ENCODE measurements at places on chromosomes 3 and 15. TPM values are rescaled to one million over a fixed set of nuclear protein-coding genes. Genes with fewer than 3 reads are reported as not detected.

Gene ZMYND10
- 10.8 TPM for total RNA-seq

GRCh38 chr3:136992115-136992514 is 34.3 kb downstream of the IL20RB start:
- DNase-seq: no peak

Gene SCAANT1
- not detected for total RNA-seq

GRCh38 chr3:19347671-19348070 is 199.4 kb downstream of the KCNH8 start:
- DNase-seq: no peak

Gene SH2D7
- not detected for total RNA-seq

Gene ACKR2
- 0.74 TPM for total RNA-seq

- DNase-seq: no peak
Observed at GRCh38 chr3:61724183-61724582, 162.8 kb downstream of the PTPRG start.

DNA sequence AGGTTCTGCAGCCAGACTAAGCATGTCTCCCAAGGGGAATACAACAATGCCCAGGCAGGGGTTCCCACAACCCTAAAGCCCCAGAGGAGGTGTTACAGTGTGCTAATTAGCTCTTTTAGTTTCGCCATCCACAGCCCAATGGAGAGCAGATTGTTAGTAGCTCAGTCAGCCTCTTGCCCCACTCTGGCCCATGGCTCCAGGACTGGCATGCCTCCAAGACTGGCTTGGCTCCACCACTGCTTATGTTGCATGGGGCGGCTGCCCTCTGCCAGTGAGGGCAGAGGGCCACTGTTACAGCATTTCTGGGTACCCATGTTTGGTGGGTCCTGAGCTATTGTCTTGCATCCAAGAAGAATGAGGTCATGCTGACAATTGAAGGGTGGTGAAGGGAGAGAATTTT is 231.1 kb upstream of the MDFIC2 start:
- no peak for DNase-seq

DNA sequence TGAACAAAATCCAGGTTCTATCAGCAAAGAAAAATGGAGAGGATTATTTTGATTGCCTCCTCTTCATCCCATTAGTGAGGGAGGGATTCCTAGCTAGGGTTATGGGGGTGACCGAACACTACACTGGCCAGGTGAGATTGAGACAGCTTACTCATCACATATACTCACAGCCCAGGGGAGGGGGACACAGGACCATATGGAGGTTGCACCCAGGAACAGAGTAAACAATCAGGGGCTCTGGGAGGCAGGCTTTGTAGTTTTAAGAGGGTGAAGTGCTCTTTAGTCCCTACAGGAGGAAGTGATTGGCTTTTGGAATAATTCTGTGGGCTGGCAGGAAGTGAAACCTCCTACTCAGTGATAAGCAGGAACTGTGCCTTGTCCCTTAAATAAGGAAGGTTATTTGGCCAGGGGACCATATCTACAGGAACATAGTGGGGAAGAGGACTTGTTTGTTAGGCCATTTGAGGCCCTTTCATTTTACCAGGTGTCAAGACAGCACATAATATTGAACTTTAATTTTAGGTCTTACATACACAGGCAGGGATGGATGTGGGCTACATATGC is 17.5 kb upstream of the KCTD6 start:
- no peak for DNase-seq

DNA sequence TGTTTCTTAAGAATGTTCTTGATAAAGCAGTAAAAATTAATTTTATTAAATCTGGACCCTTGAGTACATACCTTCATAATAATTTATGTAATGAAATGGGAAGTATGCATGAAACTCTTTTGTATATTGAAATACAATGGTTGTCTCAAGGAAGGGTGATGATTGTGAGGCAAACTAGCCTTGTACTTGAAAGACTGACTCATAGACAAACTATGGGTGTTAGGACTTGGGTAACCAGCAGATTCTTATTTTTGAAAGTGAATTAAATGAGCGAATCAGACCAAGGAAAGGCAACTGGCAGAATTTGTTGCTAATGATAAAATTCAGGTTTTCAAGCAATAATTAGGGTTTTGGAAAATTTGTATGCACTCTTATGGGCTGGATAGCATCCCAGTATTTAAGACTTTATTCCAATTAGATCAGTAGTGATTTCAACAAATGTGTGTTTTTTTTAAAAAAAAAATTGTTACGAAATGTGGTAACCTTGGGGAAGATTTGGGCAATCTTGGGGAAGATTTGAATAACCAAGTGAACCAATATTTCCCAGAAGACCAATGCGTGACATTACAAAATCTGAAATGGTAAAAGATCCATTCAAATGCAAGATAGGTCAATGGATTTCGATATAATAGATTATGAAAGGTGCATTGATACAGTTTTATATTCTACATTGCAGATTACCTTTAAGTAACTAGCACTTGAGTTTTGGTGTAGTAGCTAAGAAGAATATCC is 42.0 kb downstream of the ATP2C1 start:
- DNase-seq: no peak

GRCh38 chr3:24222165-24222805 is 272.4 kb downstream of the THRB start:
- DNase-seq: no peak

GRCh38 chr15:85716261-85716660 is 78.5 kb downstream of the KLHL25 start:
- DNase-seq: no peak

GRCh38 chr3:177378168-177378567 is 180.9 kb upstream of the TBL1XR1 start:
- DNase-seq: no peak

- DNase-seq: no peak
Observed at GRCh38 chr15:39118510-39118909, 462.4 kb upstream of the THBS1 start.

DNA sequence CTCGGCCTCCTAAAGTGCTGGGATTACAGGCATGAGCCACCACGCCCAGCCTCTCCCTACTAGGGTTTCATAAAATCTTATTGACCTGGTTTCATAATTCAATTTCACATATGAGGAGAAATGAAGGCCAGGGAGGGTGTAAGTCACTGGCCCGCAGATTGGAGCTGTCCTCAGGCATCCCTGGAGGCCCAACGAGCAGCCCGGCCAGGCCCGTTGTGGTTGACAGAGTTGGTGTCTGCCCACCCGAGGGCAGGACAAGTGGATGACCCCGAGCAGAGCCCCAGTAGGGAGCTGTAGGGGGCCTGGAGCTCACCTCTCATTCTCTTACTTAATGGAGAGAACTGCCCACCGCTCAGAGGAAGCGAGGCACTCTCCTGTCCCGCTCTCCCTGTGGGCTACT is 78.9 kb downstream of the CPN2 start:
- DNase-seq: no peak

GRCh38 chr3:155102329-155102728 is 22.2 kb downstream of the MME start:
- DNase-seq: no peak

Gene GRK7
- total RNA-seq: not detected

Gene SEMA3G
- 0.17 TPM for total RNA-seq

DNA sequence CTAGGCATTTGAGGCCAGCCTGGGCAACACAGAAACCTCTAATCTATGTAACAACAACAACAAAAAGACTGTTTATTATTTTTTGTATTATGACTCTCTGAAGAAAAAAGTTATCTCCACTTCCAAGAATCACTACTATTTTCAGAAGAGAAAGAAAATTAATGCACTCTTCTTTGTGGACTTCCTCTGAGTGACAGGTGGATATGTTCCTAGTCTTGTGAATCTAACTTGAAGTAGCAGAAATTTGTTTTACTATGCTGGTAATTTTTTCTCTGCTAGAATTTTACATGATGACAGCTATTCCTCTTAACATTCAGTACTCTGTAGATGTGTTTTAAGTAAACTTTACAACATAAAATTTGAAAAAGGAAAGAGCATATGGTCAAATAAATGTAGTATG is 16.7 kb downstream of the DYNC1LI1 start:
- no peak for DNase-seq

- no peak for DNase-seq
Observed at GRCh38 chr3:115823083-115823482, 199.8 kb downstream of the GAP43 start.

DNA sequence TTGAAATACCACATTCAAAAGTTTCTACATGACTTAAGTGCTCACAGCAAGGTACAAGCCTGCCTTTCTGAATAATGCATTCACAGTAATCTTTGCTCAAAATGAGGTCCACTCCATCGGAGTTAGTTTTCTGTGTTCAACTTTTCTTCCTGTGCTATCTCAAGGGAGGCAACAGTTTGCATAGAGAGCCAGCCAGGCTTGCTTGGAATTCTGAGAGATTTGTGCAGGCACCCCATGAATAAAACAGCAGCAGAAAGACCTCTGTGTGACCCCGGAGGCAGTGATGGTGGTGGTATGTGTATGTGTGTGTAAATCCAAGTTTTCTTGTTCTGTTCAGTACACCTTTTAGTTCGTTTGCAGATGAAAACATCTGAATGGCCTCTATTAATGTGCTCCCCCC is 124.0 kb downstream of the ADAMTS9 start:
- DNase-seq: no peak

DNA sequence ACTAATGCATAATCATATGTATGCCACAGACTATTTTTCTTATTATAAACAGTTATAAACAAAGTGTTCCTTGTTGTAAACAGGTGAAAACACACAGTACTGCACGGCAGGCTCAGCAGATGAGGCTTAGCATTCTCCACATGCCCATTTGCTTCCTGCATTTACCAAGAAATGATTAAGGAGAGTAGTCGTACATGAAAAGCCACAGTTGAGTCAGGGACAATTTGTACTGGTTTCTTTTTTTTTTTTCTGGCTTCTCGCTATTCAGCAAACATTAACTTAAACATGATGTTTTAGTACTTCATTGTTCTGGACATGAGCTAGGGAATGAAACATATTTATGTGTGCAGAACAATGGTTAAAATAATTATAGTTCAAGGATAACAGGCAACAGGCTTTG is 63.4 kb downstream of the GHSR start:
- no peak for DNase-seq

Gene CPA3
- not detected for total RNA-seq

GRCh38 chr3:196695849-196696226 is 16.2 kb downstream of the CEP19 start:
- DNase-seq: no peak

GRCh38 chr3:17820275-17820674 is 77.8 kb upstream of the TBC1D5 start:
- DNase-seq: no peak

- DNase-seq: no peak
Observed at GRCh38 chr3:105413343-105413887, 46.7 kb downstream of the ALCAM start.
